ENCODE measurements at places on chromosomes 3 and 15.
A peak's percentile ranks its signal among the peaks of the same experiment; 100 is the strongest.

DNA sequence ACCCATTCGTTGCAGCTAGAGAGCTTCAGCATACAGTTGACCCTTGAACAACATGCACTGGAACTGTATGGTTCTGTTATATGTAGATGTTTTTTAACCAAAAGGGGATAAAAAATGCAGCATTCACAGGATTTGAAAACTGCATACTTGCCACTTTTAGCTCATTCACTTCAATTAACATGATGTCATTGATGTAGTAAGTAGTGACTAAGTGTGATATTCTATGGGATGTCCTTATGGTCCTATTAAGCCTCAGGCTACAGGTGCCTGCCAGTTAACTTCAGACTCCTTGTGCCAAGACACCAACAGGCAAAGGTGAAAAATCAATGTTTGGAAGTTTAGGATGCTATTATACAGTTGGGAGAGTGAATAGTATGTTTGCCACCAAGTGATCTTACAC, 553.6 kb upstream of the NECTIN3 start:
- DNase-seq: no peak

GRCh38 chr3:56940976-56941375, 119.5 kb upstream of the SPATA12 start:
- no peak for DNase-seq

- DNase-seq: no peak
Measured at GRCh38 chr3:10616321-10616720, 110.9 kb upstream of the ATP2B2 start.

- DNase-seq: no peak
Measured at GRCh38 chr3:196695849-196696226, 16.2 kb downstream of the CEP19 start.

DNA sequence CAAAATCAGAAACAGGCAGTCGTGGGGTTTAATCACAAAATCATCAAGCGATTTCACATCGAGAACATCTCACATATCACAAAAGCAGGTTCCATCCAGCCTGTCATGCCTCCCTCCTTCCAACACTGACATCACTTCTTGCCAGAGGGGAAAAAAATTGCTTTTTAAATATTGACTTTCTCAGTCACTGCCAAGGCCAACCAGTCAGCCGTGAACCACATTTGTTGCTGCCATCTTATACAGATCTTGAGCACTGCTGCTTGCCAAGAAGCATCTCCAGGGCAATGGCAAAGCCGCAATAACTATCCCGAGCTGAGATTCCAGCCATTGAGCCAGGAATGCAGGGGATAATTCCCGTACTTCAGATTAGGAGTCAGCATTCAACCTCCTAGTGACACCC, 174.6 kb downstream of the ANXA2 start:
- DNase-seq: no peak

DNA sequence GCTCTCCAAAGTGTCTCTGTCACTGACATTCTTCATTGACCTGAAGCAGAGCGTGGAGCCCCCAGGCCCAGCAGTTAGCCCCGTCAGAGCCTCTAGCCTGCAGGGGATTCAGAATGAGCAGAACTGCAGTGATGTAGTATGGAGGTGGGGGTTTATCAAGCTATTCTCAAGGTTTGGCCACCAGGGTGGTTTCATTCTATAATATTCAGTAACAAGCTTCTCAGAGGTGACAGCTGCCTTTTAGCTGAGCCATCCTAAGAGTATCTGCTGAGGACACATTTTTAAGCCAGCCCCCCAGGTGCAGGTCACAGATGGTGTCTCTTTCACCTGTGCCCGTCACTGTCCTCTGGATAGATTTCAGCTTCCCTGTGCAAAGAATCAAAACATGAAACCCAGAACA, 31.9 kb downstream of the CMTM7 start:
- peak; percentile 72 for DNase-seq

GRCh38 chr3:153848702-153849101, 272.5 kb upstream of the ARHGEF26 start:
- no peak for DNase-seq

GRCh38 chr3:131739211-131739610, 236.4 kb upstream of the MRPL3 start:
- no peak for DNase-seq

- peak; percentile 69 for DNase-seq
Measured at GRCh38 chr3:9704347-9705322, 1.0 kb downstream of the CPNE9 start.

- no peak for DNase-seq
Measured at GRCh38 chr3:15180042-15180611, 25.9 kb upstream of the CAPN7 start.

Measured in cerebellar cortex (tissue), 1 donor.